Suppressor macrophage treated with lipopolysaccharide for 1 hour (primary cell): ENCODE measurements at places on chromosomes 4 and X.
A peak's percentile ranks its signal among the peaks of the same experiment; 100 is the strongest.

DNA sequence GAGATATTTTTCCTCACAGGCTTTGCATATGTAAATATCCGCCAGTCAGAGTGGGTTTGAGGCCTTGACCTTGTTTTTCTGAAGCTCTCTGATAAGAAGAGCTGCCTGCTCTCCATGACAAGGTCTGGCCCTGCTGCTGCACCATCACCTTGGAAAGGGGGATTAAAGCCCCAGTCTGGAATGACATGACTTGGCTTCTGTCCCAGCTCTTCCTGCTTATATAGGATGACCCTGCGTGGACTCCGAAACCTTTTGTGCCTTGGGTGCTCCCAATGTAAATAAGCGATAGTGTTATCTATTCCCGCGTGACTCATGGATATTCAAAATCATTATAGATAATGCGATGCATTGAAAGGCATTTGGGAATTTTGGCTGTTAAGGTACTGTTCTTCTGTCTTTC, 139.3 kb downstream of the BMPR1B start:
- DNase-seq: no peak

GRCh38 chrX:118271775-118272174, 74.1 kb upstream of the WDR44 start:
- no peak for DNase-seq

- no peak for DNase-seq
Measured at GRCh38 chr4:78608684-78609083, 57.1 kb downstream of the ANXA3 start.

GRCh38 chr4:2290974-2291704, 29.2 kb upstream of the MXD4 start:
- no peak for DNase-seq

- DNase-seq: no peak
Measured at GRCh38 chr4:53899586-53900270, 164.7 kb downstream of the CHIC2 start.

DNA sequence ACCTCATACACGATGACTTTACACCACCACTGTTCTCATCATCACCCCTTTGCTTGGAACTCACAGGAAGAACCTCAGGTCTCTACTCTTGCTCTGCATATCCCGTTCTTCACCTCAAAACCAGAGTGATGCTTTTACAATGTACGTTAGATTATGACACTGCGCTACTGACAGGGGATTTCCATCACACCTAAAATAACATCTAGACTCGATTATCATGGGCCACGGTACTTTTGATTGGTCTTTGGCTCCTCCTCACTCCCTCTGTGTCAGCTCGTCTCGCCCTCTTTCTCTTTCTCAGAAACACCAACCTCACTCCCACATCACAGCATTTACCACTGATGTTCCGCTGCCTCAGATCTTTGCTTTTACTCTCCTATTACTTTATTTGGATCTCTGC, 172.4 kb downstream of the TLL1 start:
- DNase-seq: no peak

DNA sequence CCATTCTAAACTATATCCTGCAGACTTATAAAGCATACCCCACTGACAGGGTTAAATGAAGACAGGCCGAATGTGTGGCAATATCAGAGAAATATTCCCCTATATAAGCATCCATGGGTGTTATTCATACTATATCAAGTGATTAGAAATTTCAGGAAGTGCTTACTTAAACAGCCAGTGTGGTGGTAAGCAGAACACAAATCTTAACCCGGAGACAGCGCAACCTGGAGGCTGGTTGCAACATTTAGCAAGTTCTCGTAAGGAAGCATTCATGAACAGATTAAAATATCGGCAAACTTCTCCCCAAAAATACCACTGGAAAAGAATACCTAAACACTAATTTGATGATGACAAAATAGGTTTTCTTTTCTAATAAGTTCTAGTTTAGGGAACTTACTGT, 261.2 kb downstream of the CBLL2 start:
- no peak for DNase-seq

DNA sequence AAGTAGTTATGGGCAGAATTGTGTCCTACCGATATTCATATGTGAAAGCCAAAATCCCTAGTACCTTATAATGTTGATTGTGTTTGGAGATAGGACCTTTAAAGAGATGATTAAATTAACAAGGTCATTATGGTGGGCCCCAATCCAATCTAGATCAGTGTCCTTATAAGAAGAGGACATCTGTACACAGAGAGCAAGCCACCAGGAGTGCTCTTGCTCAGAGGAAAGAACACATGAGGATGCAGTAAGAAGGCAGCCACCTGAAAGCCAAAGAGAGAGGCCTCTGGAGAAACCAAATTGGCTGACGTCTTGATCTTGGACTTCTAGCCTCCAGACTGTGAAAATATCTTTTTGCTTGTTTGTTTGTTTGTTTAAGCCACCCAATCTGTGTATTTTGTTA, 1290.8 kb upstream of the PABPC4L start:
- DNase-seq: no peak

GRCh38 chr4:32752962-32753361, 2032.8 kb downstream of the PCDH7 start:
- no peak for DNase-seq

- no peak for DNase-seq
Measured at GRCh38 chrX:16992951-16993350, 46.5 kb downstream of the REPS2 start.

DNA sequence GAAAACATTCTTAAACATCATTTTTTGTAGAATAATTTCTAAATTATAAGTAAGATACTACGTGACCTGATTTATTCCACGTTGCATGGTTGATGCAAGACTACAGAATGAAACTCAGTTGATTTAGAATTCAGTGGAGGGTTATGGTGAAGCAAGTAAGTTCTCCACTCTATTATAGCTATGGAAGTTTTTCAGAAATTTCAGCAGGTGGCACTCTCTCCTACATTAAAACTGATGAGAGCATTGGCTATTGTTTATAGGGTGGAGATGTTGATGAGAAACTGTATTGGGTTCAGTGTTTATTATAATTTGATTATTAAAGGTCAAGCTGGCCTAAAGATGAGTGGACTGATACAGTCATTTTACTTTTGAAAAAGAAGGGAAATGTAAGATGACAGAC, 88.0 kb downstream of the FNIP2 start:
- no peak for DNase-seq

- peak; percentile 48 for DNase-seq
Measured at GRCh38 chrX:148517176-148517575, 16.8 kb downstream of the AFF2 start.

- no peak for DNase-seq
Measured at GRCh38 chr4:14167876-14168510, 540.5 kb upstream of the BOD1L1 start.

DNA sequence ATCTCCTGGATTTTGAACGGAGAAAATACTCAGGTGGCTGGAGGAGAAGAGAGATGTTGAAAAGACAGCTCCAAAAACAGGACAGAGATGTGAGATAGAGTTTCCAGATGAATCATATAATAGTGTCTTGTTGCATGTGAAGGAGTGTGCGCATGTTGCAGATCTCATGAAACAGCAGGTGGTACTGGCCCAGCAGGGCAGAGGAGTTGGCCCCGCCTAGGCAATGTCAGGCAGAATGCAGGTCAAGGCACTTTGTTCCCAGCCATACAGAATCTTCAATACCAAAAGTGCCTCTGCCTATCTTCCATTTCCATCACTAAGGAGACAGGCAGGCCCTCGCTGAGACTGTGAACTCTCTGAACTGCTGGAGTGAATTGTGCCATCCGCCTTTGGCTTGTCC, 63.9 kb upstream of the FAT1 start:
- no peak for DNase-seq

- DNase-seq: no peak
Measured at GRCh38 chrX:102957751-102958150, 20.7 kb downstream of the RAB40AL start.

DNA sequence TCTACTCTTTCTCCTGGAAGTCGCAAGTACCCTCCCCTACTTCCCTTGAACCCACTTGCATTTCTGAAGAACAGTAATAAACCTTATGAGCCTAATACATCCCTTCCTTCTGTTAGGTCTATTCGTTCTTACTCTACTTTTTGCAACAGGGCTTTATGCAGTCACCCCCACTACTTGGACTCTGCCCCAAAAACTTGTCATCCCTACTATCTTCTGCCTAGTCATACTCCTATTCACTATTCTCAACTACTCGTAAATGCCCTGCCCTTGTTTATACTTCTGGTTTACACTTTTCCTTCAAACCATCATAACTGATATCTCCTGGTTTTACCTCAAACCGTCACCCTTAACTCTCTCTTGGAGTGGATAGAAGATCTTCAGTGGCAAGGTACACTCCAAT, 55.2 kb upstream of the SLIT2 start:
- DNase-seq: no peak

DNA sequence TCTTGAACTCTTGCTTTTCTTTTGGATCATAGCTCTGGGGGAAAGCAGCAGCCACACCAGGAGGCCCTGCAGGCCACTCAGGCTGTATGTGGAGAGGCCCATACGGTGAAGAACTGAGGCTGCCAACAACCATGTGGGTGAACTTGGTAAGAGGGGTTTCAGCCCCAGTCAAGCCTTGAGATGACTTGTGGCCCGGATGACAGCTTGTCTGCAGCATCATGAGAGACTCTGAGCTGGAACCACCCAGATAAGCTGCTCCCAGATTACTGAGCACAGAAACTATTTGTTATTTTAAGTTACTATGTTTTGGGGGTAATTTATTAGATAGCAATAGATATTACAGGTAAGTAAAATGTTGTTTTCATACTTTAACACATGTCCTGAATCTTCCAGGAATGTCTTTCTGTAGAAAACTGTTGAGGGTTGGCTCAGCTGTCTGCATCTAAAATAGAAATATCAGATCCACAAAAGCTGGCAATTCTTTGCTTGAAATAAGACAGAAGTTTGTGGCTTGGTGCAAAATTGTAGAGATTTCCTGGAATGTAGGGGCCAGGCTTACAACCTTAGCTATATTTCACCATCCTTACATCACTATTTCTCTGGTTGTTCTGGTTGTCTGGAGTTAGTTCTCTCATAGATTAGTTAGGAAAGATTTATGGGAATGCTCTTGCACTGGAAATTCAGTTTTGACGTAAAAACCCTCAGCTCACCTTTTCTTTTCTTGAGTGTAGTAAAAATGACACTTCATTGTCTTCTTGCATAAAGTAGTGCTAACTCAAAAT, 272.1 kb downstream of the RAPGEF2 start:
- no peak for DNase-seq

DNA sequence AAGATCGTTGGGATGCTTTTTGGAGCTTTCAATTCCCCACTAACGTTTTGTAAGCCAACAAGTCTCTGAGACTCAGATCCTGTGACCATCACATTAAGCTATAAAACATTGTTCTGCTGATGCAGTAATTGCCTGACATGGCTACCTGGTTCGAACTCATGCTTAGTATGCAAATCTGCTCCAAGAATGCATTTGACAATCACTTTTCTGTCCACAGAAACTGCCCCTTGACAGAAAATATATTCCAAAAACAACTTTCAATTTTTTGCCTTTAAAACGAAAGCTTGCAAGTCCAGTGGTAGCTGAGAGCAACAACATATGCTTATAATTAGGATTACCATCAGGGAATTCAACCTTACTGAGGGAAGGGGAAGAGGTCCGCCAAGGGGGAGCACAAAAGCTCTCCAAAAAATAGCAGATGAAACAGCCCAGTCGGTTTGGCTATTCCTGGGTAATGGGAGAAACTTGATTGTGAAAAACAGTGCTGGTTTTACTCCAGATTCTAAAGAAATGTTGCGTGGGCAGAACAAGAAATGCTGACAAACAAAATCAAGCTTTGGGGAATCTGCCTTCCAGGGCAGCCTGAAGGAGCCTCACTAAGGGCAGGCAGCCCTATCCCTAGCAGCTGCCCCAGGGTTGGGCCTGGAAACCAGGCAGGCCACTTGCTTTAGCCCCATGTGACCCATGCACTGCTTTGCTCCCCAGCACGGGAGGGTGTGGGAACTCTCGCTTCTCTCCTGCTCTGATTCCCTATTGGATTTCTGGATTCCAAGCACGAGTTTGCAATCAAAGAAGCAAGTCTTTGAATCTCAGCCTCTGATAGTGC, 160.7 kb upstream of the LDB2 start:
- DNase-seq: no peak

DNA sequence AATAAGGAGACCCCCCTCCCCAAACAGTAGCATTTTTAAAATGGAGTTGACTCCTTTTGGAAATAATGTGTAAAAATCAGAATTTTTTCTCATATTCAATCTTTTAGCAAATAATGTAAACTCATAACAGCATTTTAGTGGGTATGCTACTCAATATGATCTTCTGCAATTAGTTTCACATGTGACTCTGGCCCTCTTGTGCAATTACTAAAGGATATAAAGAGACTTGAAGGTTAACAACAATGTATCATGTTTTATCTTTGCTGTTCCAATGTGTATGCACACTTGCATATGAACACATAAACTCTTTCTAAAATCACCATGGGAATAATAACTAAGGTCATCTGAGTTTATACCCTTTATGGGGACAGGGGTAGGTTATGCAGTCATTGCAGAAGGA, 39.9 kb upstream of the RXFP1 start:
- no peak for DNase-seq

GRCh38 chr4:120431180-120431579, 364.5 kb upstream of the MAD2L1 start:
- no peak for DNase-seq

DNA sequence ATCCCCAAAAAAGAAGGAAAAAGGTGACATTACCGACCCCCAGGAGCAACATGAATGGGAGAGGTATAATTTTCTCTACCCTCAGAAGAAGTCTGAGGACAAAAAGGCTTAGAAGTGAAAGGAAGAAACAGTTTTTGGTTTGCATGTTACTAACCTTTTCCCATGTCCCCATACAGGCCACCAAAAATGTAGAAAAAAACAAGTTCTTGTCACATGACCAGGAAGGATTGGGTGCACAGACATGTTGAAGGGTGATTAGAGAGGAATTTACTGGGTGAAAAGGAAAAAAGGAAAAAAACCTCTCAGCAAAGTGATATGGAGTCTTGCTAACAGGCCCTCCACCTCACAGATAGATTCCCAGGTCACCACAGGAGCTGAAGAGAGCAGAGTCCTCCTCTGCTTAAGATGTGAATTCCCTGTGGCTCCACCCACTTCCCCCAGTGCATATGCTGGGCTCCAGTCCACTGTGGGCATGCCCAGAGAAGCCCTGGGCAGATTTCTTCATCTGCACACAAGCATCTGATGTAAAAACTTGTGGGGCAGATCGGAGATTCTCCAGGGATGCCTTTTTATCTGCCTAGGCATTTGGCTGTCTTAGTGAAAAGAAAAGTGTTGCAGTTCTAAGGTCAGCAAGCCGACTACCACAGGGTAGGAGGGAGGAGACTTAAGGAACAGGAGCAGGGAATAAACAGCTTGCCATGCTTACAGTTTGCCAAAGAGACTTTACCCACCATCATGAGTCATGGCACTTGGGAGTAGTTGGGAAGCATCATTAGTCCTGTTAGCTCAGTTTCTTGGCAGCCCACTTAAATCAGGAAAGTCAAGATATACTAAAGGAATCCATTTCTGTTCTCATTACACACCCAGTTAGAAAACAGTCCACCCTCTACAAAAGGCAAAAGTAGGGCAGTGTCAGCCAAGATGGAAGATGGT, 25.0 kb upstream of the PASD1 start:
- DNase-seq: no peak

DNA sequence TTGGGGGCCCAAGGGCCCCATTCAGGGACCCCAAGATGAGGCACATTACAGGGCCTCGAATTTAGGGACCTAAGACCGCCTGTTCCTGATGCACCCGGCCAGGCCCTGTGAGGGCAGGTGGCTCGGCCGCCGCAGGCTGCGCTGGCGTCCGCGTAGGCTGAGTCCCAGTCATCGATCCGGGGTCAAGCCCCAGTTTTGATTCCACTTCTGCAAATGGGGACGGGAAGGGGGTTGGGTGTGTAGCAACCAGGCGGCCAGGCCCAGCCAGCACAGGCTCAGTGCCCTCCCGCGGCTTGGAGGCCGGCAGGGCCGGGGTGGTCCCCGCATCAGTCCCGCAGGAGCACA, 327 bp downstream of the PNPLA4 start:
- no peak for DNase-seq

- DNase-seq: no peak
Measured at GRCh38 chr4:186058980-186059316, 10.0 kb upstream of the TLR3 start.
